ENCODE measurements at places on chromosomes 2 and 18.

- DNase-seq, result no peak
Observed at GRCh38 chr18:56323673-56324072, 314.7 kb downstream of the TXNL1 start.

- no peak for DNase-seq
Observed at GRCh38 chr2:231124838-231125568, at the start of gene HTR2B. Gene HTR2B, minus strand, starts transcription at chr2:231125042. Its CDS starts 1,278 bp downstream, at chr2:231123764.

DNA sequence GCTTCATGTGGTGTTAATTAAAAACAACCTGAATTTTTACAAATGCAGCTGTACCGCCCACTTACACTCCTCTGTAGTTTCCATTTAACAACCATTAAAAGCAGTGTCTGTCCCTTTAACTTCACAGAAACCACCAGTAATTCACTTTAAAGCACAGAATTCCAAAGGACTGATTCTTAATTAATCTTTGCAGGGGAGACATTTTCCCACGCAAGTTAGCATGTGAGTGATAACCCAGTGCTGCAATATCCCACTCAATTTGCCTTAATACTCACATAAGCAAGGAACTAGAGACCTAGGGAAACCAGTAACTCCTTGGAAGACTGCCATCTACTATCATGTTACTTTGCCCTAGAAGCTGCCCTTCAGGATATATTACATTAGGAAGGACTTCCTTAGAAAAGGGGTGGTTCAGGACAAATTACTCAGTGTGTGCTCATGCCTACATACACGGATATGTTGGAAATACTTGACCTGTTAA lies 102.3 kb downstream of the OSR1 start:
- no peak for DNase-seq

GRCh38 chr2:235218486-235218907 lies 266.7 kb downstream of the SH3BP4 start:
- DNase-seq, result no peak

- DNase-seq, result no peak
Observed at GRCh38 chr2:35973132-35973736, 382.3 kb upstream of the CRIM1 start.

DNA sequence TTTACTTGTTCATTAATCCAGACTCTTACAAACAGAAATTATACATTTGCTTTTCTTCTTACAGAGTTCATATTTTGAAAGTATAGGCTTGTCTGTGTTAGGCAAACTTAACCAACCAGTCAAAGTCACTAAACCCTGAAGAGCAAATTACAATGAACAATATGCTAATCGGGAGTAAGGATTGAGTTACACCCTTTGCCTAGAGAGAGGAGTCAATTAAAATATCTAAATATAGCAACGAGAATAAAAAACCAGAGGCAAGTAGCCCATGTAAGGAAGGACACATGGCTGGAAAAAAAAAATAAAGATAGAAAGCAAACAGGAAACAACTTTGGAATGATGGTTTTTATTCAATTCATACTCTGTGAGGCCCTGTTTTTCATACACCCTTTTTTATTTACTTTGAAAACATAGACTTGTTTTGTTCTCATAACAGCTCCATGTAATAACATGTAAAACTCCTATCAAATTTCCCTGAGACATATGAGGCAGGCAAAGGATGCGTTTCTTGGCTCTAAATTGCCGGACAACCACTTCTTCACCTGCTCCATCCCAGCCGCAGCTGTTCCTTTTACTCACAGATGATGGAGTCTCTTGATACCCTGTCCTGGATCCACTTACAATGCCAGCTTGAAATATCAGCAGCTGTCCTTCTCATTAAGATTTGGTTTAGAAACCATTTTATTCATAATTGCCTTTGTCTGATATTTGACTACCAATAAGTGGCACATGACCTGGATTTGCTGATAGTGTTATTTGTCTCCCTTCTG lies 767.7 kb upstream of the GCFC2 start:
- no peak for DNase-seq

DNA sequence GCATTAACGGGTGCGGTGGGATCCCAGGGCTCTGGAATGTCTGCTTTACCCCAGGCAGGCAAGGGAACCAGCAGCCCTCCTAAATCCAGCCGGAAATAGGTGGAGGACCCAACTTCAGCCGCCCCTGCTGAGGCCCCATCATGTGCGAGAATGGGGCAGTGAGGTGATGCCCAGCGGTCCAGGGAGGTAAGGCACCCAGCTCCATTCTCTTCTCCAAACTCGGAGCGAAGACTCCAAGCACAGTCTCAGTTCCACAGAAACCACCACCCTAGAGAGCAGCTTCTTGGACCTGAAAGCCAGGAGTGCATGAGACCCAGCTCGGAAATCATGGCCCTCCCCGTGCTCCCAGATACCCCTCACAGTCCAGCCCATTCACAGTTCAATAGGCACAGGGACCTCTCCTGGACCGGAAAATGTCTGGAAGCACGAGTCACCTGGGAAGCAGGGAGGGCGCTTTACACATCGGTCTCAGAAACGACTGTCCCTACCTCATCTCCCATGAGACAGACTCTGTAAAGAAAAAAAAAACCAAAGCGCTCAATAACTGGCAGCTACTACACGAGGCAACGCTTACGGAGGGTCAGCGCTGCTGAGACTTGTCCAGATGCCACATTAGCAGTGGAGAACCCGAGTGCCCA lies 2.0 kb downstream of the SDC1 start:
- DNase-seq, result no peak

DNA sequence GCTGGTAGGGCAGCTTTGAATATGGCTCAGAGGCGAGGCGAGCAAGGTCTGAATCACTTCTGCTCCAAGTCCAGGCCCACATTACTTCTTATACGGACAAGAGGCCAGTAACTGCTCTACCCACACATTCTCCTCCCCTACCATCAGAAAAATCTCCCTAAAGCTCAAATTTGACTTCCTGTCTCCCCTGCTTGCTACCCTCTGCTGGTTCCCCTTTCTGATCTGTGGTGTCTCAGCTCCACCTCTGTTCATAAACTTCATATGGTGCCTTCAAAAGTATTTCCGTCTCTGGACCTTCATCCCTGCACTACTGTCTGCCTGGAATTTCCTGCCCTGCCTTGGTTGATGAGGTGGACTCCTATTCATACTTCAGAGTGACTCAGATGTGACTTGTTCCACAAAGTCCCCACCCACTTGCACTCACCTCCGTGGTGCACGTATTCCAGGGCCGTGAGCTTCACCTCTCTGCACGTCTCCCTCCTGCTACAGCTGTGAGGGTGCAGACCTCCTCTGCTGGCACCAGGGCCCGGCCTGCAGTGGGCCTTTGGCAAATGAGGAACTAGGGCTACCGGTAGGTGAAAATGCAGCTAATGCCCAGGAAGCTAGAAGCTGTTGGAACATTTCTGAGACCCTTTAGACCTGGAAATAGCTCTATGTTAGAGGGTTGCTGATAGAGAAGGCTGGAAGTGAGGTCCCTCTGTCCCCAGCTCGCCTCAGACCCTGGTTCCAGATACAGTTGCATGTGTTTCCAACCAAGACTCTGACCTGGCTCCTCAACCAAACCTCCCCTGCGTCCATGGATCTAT lies 24.6 kb upstream of the KCMF1 start:
- peak; percentile 66 for DNase-seq

- DNase-seq, result no peak
Observed at GRCh38 chr18:78792094-78792493, 187.5 kb upstream of the SALL3 start.

DNA sequence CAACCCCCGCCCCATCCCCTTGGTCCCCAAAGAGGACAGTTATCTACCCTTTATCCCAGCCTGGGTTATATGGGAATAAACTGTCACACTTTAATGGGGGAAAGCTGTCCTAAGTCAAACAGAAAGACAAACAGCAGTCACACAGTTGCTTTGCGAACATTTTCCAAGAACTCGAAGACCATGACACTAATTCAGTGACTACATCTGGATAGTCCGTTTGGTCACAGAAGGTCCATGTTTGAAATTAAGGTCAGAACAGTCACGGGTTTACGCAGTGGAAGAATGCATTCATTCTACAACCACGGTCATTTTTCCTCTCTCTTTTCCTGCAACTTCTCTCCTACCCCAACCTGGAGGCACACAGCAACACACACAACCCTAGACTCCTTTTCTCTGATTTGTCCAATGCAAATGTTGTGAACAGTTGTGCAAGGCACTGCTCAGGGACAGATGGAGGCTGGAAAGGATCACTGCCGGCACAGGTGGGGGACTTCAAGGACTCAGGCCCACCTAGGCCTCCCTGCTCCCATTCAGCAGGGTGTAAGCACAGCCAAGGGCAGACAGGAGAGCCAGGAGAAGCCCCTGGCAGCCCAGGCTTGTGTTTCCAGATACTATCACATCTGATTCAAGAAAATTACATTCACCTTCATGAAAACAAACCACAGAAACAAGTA lies 39.9 kb downstream of the ZNF516 start:
- DNase-seq, result no peak

DNA sequence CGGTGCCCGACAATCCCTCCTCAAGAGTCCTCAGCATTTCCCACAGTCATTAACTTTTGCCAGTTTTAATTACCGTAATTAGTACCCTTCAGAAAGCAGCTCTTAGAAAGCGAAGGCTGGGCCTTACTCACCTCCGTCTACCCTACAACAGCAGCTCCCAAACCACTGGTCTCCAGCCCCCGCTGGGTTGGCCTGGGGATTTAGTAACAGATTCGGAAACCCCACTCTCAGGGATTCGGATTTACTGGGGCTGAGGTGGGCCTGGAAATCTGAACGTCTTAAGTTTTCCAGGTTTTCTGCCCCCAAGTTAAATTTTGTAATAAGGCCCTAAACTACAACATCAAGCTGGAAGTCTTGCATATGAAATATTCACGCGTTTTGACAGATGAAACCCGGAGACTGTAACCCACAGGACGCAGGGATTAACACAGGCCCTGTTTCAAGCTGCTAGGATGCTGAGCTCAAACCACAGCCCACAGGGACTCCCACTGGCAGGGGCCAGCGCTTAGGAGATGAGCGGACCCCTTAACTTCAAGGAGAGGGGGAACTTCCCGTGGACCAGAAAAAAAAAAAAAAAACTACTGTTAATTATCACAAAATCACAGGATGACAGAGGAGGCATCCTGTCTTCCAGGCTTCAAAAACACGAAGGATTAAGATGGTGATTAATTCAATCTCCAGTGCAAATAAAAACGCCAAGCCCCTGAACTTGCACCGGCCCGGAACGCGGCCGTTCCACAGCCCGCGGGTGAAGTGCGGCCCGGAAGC lies 985 bp downstream of the ILKAP start:
- no peak for DNase-seq

DNA sequence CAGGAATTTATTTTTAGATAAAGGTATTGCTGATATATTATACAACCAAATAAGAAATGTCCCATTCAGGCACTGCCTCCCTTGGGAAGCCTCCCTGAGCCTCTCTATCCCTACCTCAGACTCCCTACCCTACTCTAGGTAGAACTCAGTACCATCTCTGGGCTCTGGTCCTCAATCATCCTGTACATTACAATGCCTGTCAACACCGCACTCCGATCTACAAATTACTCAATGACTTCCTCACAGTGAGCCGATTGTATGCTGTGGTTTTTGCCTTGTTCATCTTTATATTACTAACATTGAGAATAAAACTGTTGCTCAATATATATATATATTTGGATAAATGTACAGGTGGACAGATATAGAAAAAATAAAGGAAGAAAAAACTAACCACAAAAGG lies 207.5 kb downstream of the STK39 start:
- no peak for DNase-seq

DNA sequence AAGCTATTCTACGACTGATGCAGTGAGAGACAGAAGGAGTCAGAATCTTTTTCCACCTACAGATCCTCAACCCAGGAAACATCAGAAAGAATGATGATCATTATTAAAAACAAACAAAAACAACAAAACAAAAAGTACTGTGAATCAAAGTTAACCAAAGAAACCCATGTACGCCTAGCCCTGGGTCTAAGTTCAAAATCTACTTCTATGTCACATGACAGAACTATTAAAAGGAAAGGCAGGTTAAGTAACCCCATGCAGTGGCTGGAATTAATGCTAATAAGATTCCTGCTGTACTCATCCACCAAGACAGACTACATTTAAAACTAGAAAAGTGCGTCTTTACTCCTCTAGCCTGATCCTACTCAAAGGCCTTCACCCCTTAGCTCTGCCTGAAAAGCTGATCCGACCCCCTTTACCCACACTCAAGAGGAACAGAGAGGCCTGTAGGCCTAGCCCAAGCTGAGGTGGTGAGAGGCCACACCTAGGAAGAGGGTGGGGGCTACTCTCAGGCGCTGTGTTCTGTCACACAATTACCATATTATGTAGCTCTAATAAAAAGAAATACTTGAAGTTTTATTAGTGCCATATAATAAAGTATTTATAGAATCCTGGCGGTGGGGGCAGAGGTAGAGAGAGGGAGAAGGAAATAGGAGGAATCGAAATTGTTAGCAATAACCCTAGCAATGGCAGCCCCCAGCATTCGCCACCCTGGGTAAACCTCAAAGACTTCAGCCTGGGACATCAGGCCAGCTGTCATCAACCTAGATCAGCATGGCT lies 37.1 kb downstream of the NHEJ1 start:
- no peak for DNase-seq

DNA sequence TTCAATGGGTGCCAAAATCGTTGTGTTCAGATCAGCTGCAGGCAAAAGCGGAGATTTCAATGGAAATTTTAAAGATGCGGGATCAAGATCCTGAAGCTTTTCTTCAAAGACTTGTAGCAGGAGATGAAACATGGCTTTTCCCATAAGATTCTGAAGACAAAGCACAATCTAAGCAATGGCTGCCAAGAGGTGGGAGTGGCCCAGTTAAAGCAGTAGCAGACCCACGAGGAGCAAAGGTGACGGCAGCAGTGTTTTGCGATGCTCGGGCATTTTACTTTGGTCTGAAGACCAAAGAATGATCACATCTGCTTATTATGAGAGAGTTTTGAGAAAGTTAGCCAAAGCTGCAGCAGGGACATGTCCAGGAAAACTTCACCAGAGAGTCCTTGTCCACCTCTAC lies 222.9 kb downstream of the DSC3 start:
- DNase-seq, result no peak

DNA sequence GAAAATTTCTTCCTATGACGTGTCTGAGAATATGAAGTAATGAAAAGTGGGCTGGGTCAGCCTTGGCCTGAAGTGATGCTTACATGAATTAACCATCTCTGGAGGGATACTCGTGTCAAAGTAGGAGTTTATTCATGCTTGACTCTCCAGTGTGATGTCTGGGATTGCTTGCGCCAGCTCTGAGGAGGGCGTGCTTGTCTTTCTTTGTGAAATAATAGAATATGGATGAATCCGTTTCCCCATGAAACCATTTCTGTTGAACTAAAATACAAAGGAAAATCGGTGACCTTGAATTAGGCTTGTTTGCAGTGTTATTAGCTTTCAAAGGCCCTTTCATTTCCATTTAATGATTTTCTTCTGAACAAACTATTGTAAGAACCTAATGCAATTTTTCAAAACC lies 77.9 kb downstream of the EML6 start:
- no peak for DNase-seq

DNA sequence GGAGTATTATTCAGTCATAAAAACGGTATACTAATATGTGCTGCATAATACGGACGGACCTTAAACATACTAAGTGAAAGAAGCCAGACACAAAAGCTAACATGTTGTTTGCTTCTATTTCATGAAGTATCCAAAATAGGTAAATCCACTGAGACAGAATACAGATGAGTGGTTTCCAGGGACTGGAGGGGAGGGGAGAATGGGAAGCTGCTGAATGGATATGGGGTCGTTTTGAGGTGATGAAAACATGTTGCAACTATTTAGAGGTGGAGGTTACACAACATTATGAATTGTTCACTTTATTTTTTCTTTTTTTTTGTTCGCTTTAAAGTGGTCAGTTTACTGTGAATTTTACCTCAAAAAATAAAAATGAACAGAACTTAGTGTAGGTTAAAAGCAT lies 52.9 kb downstream of the RAB10 start:
- DNase-seq, result no peak

All from 8988T (cell line).